CD4-positive, alpha-beta T cell treated with Interleukin-21 for 1 hour (primary cell): ENCODE measurements at places on chromosomes 3 and 15.

GRCh38 chr3:536417-536813 lies 339.9 kb downstream of the CHL1 start:
- DNase-seq: no peak

- no peak for DNase-seq
Measured at GRCh38 chr3:36650271-36650671, 114.1 kb downstream of the DCLK3 start.

GRCh38 chr3:126969586-126969985 lies 13.3 kb upstream of the PLXNA1 start:
- no peak for DNase-seq

GRCh38 chr3:174068035-174068434 lies 670.5 kb downstream of the NLGN1 start:
- no peak for DNase-seq

GRCh38 chr3:189353318-189353965 lies 181.7 kb downstream of the TPRG1 start:
- DNase-seq: no peak

DNA sequence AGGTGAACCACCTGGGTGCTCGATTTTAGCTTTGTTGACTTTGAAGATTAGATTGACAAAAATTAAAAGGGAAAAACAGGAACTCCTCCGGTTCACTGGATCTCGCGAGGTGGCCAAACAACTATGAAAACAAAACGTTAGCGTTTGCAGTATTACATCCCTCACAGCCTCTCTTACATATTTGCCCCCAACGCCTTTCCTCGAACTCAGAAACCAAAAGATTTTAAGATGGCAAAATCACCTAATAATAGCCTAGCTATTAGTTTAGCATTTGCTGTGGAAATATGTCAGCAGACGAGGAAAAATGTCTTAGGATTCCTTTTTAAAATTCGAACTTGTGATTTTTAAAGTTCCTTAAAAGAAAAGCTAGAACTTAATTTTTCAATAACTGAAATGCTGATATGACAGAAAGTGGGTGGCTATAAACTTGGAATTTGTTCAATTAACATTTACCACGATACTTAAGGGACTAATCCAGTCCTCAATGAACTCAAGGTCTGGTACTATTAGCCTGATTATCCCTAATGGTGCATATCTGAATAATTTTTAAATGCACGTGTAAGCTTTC lies 491 bp upstream of the SENP7 start:
- DNase-seq: no peak

- DNase-seq: no peak
Measured at GRCh38 chr3:184391266-184391665, 11.4 kb downstream of the CHRD start.

DNA sequence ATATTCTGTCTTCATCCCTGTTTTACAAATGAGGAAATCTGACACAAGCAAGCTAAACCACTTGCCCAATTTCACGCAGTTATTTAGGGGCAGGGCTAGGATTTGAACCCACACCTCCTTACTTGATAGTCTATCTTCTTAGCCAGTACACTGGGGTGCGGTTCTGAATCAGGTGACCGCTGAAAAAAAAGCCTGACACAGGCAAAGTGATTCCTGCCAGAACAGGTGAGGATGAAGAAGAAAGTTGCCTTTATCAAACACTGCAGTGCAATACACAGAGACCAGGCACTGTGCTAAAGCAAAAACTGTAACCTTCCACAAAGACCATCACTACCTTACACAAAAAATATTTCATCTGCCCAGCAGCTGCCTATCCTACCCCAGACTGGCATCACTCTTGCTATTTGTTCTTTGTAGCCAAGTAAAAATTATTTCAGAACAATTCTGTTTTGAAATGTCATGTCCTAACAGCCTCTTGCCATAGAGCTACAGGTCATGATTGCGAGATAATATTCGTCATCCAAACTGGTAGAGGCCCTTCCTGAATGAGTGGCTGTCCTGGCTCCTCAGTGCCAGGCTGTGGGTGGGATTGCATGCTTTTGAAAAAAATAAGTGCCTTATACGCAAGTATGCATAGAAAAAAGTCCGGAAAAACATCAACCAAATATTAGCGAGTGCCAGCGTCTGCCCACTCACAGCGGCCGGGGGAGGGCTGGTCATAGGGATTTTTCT lies 142.3 kb upstream of the TPM1 start:
- no peak for DNase-seq

- no peak for DNase-seq
Measured at GRCh38 chr3:99666201-99666600, 27.8 kb downstream of the COL8A1 start.

DNA sequence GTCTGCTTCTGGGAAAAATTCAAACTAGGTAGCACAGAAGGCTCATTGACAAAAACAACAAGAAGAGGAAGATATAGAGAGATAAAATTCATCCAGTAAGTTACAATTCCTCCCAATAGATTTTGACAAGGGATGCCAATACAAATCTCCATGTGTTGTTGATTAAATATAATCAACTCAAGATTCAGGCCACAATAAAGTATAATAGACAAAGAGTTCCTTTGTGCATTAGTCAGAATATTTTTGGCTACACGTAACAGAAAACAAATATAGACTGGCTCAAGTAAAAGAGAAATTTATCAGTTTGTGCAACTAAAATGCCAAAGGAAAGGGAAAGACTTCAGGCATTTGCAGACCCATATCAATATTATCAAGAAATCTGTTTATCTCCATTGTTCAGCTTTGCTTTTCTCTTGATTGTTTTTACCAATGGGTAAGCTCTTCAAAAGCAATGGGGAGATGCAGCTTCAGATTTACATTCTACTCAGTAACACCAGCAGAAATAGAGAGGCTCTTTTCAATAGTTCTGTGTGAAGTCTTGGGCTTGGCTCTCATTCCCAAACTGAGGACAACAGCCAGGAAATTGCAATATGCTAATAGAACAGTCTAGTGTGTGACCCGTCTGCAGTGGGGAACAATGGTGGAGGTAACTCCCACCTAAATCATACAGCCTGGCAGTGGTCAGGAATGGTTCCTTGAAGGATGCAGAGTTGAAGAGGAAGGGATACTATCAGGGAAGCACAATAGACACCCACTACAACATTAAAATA lies 77.6 kb upstream of the PROK2 start:
- DNase-seq: no peak

- DNase-seq: peak; percentile 44
Measured at GRCh38 chr3:127629467-127630403, 750 bp downstream of the PODXL2 start.

- peak; percentile 36 for DNase-seq
Measured at GRCh38 chr3:107676469-107677309, 153.9 kb downstream of the BBX start.

DNA sequence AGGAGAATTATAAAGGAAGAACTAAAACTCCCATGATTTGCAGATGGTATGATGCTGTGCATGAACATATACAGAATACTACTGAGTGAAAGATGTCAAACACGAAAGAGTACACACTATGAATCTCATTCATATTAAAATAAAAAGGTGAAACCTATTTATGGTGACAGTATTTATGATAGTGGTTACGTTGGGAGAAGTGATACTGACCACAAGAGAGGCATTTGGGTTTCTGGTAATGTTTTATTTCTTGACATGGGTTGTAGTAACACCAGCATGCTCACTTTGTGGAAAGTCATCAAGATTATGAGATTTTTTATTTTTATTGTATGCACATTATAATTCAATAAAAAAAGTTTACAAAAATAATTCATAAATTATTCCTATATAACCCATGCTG lies 324.0 kb downstream of the GAP43 start:
- no peak for DNase-seq

- no peak for DNase-seq
Measured at GRCh38 chr3:43709022-43709421, 18.3 kb downstream of the ABHD5 start.

- DNase-seq: no peak
Measured at GRCh38 chr3:126380011-126380768, 14.5 kb upstream of the CFAP100 start.
